CD4-positive, alpha-beta memory T cell (primary cell): ENCODE measurements at places on chromosomes 4 and X.

- DNase-seq: no peak
Observed at GRCh38 chrX:131239057-131239456, 50.0 kb downstream of the IGSF1 start.

DNA sequence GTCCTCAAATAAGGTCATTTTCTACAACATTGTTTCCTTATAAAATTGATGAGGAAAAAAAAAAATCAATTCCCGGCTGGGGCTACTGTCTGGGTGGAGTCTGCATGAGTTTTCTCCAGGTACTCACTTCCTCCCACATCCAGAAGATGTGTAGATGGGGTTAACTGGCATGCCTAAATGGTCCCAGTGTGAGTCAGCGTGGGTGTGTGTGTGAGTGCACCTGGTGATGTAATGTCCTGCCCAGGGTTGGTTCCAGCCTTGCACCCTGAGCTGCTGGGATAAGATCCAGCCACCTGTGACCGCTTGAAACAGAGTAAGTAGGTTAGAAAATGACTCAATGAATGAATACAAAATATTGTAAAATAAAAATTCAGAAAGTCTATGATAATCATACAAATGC, 11.1 kb downstream of the USP26 start:
- DNase-seq: no peak

GRCh38 chrX:77003956-77004355, 443.2 kb upstream of the FGF16 start:
- DNase-seq: no peak

DNA sequence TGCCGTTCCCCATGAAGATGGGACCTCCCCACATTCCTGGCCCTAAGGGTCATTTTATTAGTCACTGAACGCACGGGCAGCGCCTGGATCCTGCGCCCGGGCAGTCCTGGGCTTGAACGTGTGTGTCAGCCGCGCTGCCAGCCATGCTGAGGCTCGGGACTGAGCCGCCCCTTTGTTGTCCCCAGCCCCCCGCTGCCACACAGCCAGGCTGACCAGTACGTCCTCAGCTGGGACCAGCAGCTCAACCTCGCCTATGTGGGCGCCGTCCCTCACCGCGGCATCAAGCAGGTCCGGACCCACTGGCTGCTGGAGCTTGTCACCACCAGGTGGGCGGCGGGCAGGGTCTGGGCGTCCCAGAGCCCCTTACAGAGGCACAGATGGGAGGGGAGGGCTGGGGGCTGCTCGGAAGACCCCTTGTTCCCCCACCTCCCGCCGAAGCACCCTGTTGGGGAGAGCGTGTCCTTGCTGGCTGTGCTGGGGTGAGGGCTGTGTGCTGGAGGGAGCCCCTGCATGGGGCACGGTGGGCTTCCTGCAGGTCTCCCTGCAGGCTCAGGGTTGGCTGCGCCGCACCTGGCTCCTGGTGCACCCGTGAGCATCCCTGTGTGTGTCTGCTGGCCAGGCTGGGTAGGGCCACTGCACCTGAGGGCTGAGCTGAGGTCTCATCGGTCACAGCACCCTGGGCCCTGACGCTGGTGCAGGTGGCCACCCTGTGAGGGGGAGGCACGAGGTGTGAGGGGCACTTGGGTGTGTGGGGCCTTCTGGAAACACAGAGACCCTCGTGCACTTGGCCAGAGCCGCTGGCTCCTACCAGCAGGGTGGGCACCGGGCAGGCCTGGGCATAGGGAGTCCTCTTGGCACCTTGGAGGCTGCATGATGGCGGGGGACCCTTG, 1.0 kb downstream of the IDUA start:
- DNase-seq: no peak

DNA sequence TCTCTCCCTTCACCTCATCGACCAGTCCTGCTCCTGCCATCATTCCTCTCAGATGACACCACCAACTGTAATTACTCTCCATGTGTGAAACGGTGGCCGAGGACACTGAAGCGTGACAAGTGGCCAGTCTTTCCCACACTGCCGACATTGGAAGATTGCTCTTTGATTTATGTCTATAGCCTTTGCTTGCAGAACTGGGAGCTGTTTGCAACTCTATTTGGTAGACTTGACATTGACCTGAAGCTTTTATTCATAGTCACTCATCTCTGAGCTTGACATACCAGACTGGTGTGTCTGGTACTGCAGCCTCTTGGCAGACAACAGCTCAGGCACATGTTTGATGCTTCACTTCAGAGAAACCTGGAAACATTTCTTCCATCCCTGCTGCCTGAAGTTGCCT, 121.8 kb upstream of the GALNT7 start:
- no peak for DNase-seq

- DNase-seq: no peak
Observed at GRCh38 chr4:145930592-145930991, 8.0 kb downstream of the ZNF827 start.
